HTR-8/SVneo (cell line): ENCODE measurements at places on chromosomes 7 and 10.

- DNase-seq: no peak
Measured at GRCh38 chr10:43273543-43273942, 6.7 kb upstream of the RASGEF1A start.

DNA sequence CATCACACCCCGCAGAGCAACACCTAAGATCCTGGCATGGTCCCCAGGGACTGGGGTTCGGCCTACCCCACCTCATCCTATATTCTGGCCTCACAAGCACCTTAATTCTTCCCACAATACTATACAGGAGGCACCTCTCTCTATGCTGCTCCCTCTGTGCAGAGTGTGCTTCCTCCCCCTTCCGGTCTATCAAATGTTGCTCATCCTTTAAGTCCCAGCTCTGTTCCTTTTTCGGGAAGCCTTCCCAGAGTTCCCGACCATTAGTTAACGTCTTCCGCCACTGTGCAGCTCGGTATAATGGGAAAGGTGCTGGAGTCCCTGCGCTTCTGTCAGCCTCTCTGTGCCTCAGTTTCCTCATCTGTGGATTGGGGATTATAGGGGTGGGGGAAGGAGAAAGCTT lies 21.8 kb downstream of the PALD1 start:
- no peak for DNase-seq

DNA sequence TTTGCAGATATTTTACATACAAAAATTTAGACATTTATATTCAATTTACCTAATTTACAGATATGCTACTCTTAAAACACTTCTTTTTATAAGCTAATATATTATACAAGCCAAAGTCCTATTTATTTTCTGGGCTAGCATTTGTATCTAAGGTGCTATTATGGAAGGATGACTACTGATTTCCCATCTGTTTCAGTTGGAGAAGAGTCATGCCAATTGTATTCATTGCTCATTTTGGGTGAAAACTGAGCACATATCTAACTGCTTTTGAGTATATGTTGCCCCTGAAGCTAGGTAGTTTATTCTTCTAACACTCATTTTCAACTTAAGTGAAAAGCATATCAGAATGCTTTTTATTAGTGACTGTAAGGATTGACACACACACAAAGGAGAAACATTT lies 172.9 kb downstream of the CDK14 start:
- DNase-seq: no peak

- DNase-seq: no peak
Measured at GRCh38 chr10:70695241-70696030, 23.1 kb downstream of the ADAMTS14 start.

GRCh38 chr7:70589010-70589409 lies 542.9 kb upstream of the GALNT17 start:
- no peak for DNase-seq

GRCh38 chr10:79244841-79245504 lies 102.3 kb upstream of the PPIF start:
- no peak for DNase-seq

DNA sequence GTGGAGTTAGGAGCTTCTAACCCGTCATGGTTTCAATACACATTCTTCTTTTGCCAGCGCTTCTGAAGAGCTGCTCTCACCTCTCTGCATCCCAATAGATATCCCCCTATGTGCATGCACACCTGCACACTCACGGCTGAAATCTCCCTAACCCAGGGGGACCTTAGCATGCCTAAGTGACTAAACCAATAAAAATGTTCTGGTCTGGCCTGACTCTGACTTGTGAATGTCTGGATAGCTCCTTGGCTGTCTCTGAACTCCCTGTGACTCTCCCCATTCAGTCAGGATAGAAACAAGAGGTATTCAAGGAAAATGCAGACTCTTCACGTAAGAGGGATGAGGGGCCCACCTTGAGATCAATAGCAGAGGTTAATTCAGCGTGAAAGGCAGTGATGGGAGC lies 22.4 kb downstream of the PRSS2 start:
- DNase-seq: no peak

- no peak for DNase-seq
Measured at GRCh38 chr10:37572206-37572605, 285.2 kb downstream of the ZNF248 start.

DNA sequence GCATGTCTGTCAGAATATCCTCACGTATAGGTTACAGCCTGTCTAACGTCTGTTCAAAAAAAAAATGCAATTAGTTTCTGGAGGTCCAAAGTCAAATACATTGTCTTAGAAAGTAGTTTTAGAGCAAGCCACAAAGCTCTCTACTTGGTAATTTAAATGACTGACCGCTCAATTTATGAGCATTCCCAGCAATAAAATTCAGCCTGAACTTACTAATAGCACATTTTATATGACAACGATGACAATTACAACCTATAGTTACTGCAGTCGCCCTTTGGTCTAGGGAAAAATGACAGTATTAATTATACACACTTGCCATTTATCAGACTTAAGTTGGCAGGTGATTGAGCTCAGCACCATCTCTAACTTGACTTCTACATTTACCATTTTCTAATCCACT lies 425.8 kb upstream of the STEAP1 start:
- DNase-seq: no peak

DNA sequence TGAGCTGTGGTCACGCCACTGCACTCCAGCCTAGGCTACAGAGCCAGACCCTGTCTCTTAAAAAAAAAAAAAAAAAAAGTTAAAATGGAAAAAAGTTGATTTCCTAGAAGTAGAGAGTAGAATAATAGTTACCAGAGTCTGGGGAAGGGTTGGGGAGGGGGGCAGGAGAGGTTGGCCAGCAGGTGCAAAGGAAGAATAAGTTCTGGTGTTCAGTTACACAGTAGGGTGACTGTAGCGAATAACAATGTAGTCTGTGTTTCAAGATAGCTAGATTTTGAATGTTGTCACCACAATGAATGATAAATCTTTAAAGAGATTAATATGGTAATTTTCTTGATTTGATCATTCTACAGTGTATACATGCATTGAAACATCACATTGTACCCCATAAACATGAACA lies 142.9 kb downstream of the NRF1 start:
- no peak for DNase-seq

DNA sequence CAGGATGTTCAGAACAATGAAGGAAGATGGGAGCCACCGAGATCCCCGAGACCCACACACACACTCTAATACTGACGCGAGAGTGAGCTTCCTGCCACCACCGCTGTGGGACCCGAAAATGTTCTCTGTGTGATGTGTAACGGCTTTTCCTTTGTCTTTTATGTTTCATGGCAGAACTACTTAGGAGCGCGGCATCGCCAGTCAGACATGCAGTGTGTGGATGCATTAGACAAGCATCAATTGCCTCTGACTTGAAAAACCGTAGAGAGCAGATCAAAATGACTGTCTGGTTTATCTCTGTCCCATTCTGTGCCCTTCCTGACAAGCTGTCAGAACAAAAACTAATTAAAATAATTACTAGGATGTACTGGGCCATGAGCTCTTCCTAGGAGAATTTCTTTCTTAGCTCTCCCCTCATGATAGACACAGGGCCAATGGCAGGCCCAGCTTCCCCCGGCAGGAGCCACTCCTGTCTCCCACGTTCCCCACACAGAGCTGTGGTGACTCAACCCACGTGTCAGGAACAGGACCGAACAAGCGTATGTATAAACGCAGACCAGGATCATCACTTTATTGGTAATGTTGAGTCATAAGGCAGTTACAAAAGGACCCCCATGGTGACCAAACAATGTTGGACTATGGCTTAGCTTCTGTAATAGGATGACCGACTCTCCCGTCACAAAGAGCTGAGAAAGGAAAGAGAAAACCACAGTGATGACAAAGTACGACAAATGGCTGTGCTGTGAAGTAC lies 705.0 kb downstream of the PARD3 start:
- DNase-seq: peak; percentile 20

- DNase-seq: no peak
Measured at GRCh38 chr10:103610083-103610472, 116.6 kb downstream of the NEURL1 start.

GRCh38 chr10:106537866-106538265 lies 626.6 kb downstream of the SORCS1 start:
- DNase-seq: no peak

- no peak for DNase-seq
Measured at GRCh38 chr10:20877986-20878983, 18.8 kb downstream of the NEBL start.

GRCh38 chr10:110141185-110141584 lies 66.2 kb upstream of the MXI1 start:
- DNase-seq: no peak

- DNase-seq: no peak
Measured at GRCh38 chr7:71535616-71536015, 403.7 kb downstream of the GALNT17 start.

- no peak for DNase-seq
Measured at GRCh38 chr10:10584161-10584560, 433.5 kb upstream of the CELF2 start.

DNA sequence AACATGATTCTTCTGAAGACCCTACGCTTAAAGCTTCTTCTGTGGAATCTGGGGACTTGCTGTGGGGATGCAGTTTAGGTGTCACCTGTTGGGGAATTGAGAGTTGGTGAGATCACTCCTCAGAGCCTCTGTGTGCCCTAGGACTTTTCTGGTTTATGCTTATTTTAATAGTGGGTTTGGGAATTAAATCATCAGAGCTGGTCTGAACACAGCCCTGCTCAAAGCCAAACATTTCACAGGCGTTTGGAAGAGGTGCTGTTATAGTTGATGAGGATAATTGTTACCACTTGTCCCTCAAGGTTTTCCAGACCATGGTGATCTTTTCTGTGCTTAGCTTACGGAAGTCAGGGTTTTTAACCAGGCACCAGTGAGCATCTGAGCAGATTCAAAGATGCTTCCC lies 106.1 kb downstream of the EBLN1 start:
- no peak for DNase-seq

DNA sequence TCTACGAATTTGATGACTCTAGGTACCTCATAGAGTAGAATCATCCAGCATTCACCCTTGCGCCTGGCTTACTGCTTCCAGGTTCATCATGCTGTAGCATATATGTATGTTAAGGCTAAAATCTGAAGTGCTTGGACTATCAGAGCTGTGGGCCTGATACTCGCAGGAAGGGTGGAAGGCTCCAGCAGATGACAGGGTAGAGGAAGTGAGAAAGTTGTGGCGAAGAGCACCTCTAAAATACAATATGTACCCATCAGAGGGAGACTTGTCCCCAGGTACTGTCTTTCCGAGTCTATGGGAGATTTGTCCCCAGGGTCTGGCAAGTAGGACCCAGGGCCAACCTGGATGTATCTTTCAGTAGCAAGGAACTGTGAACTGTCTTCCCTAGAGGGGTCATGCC lies 48.1 kb upstream of the PLEKHA1 start:
- no peak for DNase-seq

GRCh38 chr7:158127241-158127640 lies 460.4 kb downstream of the PTPRN2 start:
- no peak for DNase-seq

GRCh38 chr7:99693427-99694200 lies 13.8 kb upstream of the CYP3A5 start:
- no peak for DNase-seq

DNA sequence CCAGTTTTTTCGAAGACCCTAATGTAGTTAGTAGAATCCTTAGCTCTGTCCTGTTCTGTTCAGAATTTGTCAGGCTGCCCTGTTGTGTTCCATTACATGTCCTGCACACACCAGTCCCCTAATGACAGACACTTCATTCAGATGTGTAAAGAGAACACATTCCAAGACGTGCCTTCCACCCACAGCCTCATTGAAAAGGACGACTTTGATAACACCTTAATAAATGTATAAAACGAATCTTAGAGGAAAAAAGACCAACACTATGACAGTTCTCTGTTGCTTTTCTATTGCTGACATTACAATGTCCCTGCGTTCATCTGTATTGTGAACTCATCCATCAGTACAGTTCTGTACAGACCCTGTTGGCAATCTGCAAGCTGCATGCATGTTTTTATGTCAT lies 3.5 kb downstream of the LRRTM3 start:
- no peak for DNase-seq

- no peak for DNase-seq
Measured at GRCh38 chr7:29562307-29562706, 1.3 kb upstream of the PRR15 start.

- peak; percentile 21 for DNase-seq
Measured at GRCh38 chr7:92916770-92917224, 80.4 kb upstream of the CDK6 start.

DNA sequence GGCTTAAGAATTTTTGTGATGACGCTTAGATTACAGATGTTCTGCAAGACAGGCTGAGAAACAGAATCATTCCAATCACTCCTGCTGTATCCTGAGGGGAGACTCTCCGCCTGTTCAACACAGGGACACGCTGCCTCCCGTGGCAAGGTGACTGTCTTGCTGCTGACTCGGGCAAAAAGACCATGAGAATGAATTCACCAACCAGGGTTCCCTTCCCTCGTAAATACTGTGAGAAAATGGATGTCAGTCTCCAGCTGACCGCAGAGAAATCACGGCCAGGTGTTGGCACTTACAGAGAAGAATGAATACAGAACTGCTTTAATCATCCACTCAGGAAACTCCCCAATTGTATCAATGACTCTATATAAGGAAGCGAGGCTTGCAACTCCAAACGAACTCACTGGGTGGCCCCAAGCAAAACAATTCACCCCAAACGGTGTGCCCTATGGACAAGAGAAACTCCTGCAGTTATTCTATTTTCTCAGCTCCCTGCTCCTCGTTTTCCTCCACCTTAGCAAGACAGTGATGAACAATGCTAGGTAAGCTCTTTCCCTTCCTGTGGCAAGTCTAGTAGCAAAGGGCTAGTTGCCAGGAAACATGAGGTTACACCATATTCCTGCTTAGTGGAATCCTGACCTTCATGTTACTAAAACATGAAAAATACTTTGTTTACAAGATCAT lies 22.8 kb downstream of the GNA12 start:
- DNase-seq: peak; percentile 51

- DNase-seq: no peak
Measured at GRCh38 chr7:28419716-28420115, 7.4 kb downstream of the CREB5 start.

DNA sequence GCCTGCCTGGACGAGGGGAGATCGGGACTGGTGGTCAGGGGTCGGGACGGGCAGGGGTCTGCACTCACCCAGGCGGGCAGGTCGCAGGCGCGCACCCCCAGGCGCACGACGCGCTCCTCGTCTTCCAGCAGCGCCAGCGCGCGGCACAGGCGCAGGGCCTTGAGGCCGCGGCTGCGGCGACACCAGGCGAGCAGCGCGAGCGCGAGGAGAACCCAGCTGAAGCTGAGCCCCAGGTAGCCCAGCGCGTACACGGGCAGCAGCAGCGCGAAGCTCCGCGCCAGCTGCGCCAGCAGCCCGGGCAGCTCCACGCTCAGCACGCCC lies 328 bp downstream of the ESYT2 start:
- peak; percentile 41 for DNase-seq

- DNase-seq: no peak
Measured at GRCh38 chr10:50636618-50637579, 13.1 kb upstream of the SGMS1 start.

GRCh38 chr7:78473571-78474301 lies 675.2 kb downstream of the PHTF2 start:
- DNase-seq: no peak

- no peak for DNase-seq
Measured at GRCh38 chr7:573933-574381, 54.3 kb upstream of the PDGFA start.

DNA sequence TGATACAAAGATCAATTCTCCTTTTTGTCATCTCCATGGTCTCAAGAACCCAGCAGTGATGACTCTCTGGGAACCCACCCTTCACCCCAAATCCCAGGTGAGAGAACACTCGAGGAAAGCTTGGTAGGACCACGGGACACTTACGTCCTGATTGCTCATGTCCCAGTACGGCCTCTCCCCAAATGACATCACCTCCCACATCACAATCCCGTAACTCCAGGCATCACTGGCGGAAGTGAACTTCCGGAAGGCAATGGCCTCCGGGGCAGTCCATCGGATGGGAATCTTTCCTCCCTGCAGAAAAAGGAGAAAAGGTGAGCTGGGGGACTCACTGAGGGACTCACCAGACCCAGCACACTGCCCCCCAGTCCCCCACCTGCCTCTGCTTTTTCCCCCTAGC lies 21.0 kb downstream of the EPHB4 start:
- no peak for DNase-seq
